ENCODE measurements at places on chromosomes 12 and 14. TPM values are rescaled to one million over a fixed set of nuclear protein-coding genes. Genes with fewer than 3 reads are reported as not detected.
A peak's percentile ranks its signal among the peaks of the same experiment; 100 is the strongest.

DNA sequence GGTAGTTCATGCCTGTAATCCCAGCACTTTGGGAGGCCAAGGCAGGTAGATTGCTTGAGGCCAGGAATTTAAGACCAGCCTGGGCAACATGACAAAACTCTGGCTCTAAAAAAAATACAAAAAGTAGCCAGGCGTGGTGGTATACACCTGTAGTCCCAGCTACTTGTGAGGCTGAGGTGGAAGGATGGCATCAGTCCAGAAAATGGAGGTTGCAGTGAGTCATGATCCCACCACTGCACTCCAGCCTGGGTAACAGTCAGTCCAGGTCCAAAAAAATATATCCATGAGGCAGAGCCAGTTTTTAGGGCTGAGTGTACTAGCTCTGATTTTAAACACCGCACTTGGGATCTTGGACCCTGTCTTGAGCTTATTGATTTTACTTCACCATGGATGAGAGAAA lies 30.6 kb upstream of the FICD start:
- H3K27ac ChIP-seq, result no peak overlapping the region
- no peaks in the 10 kb centered on the region for H3K36me3 ChIP-seq
- no peaks in the 10 kb centered on the region for H3K27me3 ChIP-seq
- H3K4me1 ChIP-seq, result no peaks in the 10 kb centered on the region

ANKRD52 gene
- polyA plus RNA-seq, result 6.7 TPM

GRCh38 chr12:53561590-53561953 lies 54.3 kb upstream of the NPFF start:
- H3K27me3 ChIP-seq, result no peaks in the 10 kb centered on the region
- no peak for DNase-seq
- peaks cover 61% of the 10 kb centered on the region for H3K4me1 ChIP-seq
- H3K4me3 ChIP-seq, result no peak overlapping the region
- peak overlapping the region; percentile 48 for H3K27ac ChIP-seq

DNA sequence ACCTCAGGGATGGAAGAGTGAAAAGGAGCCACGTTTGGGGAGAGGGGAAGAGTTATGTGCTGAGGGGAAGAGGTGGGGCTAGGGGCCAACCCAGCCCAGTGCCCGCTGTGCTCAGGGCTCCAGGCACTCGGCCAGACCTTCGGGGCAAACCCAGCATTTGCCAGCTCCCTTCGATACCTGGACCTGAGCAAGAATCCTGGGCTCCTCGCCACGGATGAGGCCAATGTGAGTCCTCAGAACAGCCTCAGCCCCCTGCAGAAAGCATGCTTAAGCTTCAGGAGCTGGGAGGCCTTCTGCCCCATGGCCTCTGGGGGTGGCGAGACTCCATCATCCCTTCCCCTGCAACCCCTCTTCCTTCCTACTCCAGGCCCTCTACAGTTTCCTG lies 5.0 kb downstream of the CARMIL3 start:
- H3K36me3 ChIP-seq, result no peaks in the 10 kb centered on the region
- peaks cover 19% of the 10 kb centered on the region for H3K4me1 ChIP-seq
- no peak overlapping the region for H3K4me3 ChIP-seq
- H3K27ac ChIP-seq, result no peak overlapping the region

TSPAN8 gene
- polyA plus RNA-seq, result 211 TPM

SLC17A8 gene
- polyA plus RNA-seq, result not detected

GRCh38 chr12:107139787-107140186 lies 46.4 kb upstream of the CRY1 start:
- no peak for DNase-seq
- no peak overlapping the region for H3K4me3 ChIP-seq
- no peaks in the 10 kb centered on the region for H3K27me3 ChIP-seq
- no peaks in the 10 kb centered on the region for H3K4me1 ChIP-seq
- H3K27ac ChIP-seq, result no peak overlapping the region
- H3K36me3 ChIP-seq, result no peaks in the 10 kb centered on the region

GRCh38 chr14:74500417-74501134 lies 7.0 kb downstream of the ISCA2 start:
- no peaks in the 10 kb centered on the region for H3K27me3 ChIP-seq
- H3K36me3 ChIP-seq, result peaks cover 33% of the 10 kb centered on the region
- H3K4me1 ChIP-seq, result no peaks in the 10 kb centered on the region
- no peak overlapping the region for H3K27ac ChIP-seq

- peaks cover 19% of the 10 kb centered on the region for H3K36me3 ChIP-seq
- DNase-seq, result no peak
- no peaks in the 10 kb centered on the region for H3K27me3 ChIP-seq
- no peaks in the 10 kb centered on the region for H3K4me1 ChIP-seq
- no peak overlapping the region for H3K4me3 ChIP-seq
- no peak overlapping the region for H3K27ac ChIP-seq
These were observed 56.6 kb downstream of the GPATCH2L start for GRCh38 chr14:76208340-76208739.

- H3K4me3 ChIP-seq, result no peak overlapping the region
- no peak for DNase-seq
- no peaks in the 10 kb centered on the region for H3K27me3 ChIP-seq
- H3K36me3 ChIP-seq, result peaks cover 44% of the 10 kb centered on the region
- H3K27ac ChIP-seq, result no peak overlapping the region
These were observed 97.5 kb downstream of the PPP2R5C start for GRCh38 chr14:101858791-101859537.

GUCY2C gene
- polyA plus RNA-seq, result 0.05 TPM

SOAT2 gene
- polyA plus RNA-seq, result not detected

GRCh38 chr14:45251912-45252311 lies 1.1 kb downstream of the MIS18BP1 start:
- no peak overlapping the region for H3K27ac ChIP-seq
- peaks cover 44% of the 10 kb centered on the region for H3K4me1 ChIP-seq
- peak overlapping the region; percentile 64 for H3K4me3 ChIP-seq

FKBP11 gene
- polyA plus RNA-seq, result 47.7 TPM

DNA sequence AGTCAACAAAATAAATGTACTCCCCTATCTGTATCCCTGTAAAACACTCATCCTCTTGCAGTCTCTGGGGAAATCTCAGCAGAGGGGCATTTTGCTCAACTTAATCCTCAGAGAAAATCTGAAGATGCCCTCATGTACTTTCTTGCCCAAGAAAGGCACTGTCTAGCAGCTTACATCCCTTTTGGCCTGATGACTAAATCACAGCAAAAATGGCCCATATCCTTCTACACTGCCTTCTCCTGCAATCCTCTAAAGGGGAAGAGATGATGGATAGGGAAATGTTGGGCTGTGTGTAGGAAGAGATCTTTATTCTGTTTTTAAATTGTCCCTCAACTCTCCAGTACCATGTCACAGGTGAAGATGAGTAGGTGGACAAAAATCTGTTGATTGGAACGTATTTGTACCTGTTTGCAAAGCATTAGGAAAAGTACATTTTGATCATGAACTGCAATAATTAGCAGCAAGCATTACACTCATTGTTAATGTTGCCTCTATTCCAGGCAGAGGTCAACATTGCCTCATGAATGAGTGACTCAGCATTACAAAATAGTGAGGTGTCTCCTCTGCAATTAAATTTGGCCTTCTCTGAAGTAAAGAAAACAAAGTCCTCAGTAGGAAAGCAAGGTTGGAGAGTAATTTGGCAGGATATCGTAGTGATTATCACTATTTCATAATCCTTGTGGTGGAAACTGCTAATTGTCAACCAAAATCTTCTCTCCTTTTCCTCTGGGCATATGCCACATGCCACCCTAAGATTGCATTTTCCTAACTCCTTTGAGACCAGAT lies 172.4 kb upstream of the CAND1 start:
- no peak for DNase-seq
- H3K4me3 ChIP-seq, result no peak overlapping the region
- no peak overlapping the region for H3K27ac ChIP-seq
- no peaks in the 10 kb centered on the region for H3K4me1 ChIP-seq
- H3K27me3 ChIP-seq, result no peaks in the 10 kb centered on the region

SLC22A17 gene
- polyA plus RNA-seq, result 18.3 TPM

- no peaks in the 10 kb centered on the region for H3K36me3 ChIP-seq
- H3K27ac ChIP-seq, result peak overlapping the region; percentile 80
- H3K27me3 ChIP-seq, result no peaks in the 10 kb centered on the region
- H3K4me1 ChIP-seq, result peaks cover 76% of the 10 kb centered on the region
- peak; percentile 90 for DNase-seq
These were observed 4.2 kb downstream of the LPAR5 start for GRCh38 chr12:6631549-6631961.

DNA sequence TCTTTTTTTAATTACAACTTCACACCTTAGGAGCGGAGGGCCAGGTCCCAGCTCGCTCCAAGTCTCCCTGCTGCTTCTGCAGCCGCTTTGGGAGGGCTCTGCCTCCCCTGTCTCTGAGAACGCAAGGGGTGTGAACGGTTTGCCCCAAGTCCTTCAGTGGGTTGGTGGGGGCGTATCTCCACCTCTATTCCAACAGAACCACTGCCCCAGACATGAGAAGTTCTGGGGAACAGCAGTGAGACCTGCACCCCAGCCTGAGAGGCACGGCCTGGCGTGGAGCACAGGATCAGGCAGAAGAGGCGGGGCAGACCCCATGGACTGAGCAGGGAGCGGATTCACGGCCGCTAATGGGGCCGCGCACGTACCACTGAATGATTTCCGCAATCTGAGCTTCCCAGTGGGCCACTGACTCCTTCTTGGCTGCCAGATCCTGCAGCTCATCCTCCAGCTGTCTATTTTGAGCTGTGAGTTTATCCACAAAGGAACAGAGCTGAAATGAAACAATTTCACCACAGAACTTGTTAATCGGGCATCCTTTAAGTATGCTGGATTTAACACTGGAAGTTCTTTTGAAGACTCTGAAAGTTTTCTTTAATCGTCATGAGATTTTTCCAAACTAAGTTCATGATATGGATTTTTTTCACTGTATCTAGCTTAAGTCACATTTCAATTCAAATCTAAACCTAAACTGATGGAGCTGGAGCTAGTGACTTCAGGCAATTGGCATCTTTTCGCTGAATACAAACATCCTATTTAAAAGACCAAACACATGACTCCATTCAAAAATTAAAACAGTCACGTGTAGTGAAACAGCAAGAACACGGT lies 44.4 kb downstream of the AMN start:
- no peaks in the 10 kb centered on the region for H3K27me3 ChIP-seq
- H3K36me3 ChIP-seq, result peaks cover 100% of the 10 kb centered on the region
- no peak for DNase-seq
- H3K4me1 ChIP-seq, result no peaks in the 10 kb centered on the region

DNA sequence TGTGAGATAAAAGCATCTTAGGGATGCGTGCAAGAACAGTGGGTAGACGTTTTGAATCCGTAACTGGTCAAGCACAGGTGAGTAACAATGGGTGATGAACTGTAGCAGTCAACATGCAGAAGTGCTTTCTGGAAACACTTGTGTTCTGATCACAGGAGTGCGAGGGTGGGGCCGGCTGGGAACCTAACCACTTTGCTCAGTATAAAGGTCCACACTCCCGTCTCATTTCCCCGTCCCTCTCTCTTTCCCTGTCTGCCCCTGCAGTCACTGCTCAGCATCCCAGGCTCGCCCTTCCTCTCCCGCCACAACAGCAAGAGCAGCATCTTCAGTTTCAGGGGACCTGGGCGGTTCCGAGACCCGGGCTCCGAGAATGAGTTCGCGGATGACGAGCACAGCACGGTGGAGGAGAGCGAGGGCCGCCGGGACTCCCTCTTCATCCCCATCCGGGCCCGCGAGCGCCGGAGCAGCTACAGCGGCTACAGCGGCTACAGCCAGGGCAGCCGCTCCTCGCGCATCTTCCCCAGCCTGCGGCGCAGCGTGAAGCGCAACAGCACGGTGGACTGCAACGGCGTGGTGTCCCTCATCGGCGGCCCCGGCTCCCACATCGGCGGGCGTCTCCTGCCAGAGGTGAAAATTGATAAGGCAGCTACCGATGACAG lies 127.1 kb downstream of the FIGNL2 start:
- peaks cover 29% of the 10 kb centered on the region for H3K27me3 ChIP-seq
- H3K4me3 ChIP-seq, result peak overlapping the region; percentile 9
- peak; percentile 77 for DNase-seq
- H3K27ac ChIP-seq, result no peak overlapping the region

GALNT8 gene
- polyA plus RNA-seq, result not detected

DNA sequence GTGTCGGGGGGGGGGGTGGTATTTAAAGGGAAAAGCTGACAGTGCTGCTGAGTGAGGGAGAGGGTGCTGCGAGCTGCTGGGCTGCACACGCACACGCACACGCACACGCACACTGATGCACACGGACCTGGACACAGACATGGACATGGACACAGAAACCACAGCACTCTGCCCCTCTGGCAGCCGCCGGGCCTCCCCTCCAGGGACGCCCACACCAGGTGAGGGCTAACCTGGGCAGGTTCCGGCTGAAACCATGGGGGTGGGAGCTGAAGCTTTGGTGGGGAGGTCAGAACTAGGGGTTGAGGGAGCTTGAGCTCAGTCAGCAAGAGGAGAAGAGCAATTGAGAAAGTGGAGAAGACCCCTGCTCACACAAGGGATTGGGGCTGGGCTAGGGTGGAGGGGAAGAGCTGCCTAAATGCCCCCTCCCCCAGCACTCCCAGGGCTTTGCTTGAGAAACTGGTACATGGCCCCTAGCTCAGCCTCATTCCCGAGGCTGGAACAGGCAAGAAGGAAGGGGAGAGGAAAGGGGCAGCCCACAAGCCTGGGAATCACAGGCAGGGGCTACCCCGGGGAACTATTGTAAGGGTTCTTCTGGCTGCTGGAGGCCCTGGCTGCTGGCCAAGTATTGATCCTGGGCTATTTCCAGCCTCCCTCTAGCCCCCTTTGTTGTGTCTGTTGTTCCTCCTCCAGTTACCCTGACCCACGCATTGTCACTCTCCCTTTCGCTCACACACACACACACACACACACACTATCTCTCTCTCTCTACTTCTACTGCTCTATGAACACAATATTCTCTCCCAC lies at the start of gene REM2:
REM2 (plus strand) TSS at position 50 of the 804 bp plus-strand sequence; CDS start at position 116, 66 bp downstream.
- DNase-seq, result peak; percentile 61
- peaks cover 24% of the 10 kb centered on the region for H3K4me1 ChIP-seq
- H3K27ac ChIP-seq, result no peak within 1 kb of the TSS

DNA sequence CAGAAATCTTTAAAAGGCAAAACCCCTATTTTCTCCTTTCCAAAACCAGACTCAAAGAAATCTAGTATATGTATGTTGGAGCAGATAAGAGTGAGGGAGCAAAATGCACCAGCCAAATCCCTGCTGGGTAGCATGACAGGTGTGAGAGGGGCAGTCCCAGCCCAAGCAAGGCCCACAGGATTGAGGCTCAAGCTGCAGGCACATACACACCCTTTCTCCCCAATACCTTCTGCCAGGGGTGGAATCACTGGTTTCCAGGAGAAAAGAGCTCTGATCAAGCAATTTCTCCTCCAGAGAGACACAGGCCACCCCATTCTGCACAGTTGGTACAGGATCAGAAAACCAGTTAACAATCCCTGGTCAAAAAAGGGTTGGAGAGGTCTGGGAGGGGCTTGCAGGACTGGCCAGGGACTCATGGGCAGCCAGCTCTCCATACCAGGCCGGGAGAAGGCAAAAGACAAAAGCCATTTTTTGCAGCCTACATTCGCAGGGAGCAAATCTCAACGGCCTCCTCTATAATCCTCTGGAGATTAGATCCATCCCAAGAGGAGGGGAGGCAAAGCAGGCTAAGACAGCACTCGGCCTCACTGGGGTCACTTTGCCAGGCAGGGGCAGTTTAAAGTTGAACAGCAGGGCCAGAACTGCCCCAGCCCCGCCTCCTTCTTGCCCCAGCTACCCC lies 2.1 kb downstream of the KMT2D start:
- no peak for DNase-seq
- H3K27me3 ChIP-seq, result no peaks in the 10 kb centered on the region
- H3K27ac ChIP-seq, result peak overlapping the region; percentile 98
- H3K4me3 ChIP-seq, result peak overlapping the region; percentile 97
- H3K4me1 ChIP-seq, result peaks cover 66% of the 10 kb centered on the region
- peaks cover 18% of the 10 kb centered on the region for H3K36me3 ChIP-seq

- no peak overlapping the region for H3K27ac ChIP-seq
- no peak overlapping the region for H3K4me3 ChIP-seq
- no peaks in the 10 kb centered on the region for H3K4me1 ChIP-seq
- no peaks in the 10 kb centered on the region for H3K27me3 ChIP-seq
These were observed 192.8 kb downstream of the BCL11B start for GRCh38 chr14:99079061-99079727.

Data from stomach (tissue), 19 donors.